ENCODE measurements at places on chromosomes 6 and 20. TPM values are rescaled to one million over a fixed set of nuclear protein-coding genes. Genes with fewer than 3 reads are reported as not detected.

The BEND6 gene
- total RNA-seq = 0.97 TPM

The CFAP61 gene
- 94.8 TPM for total RNA-seq

DNA sequence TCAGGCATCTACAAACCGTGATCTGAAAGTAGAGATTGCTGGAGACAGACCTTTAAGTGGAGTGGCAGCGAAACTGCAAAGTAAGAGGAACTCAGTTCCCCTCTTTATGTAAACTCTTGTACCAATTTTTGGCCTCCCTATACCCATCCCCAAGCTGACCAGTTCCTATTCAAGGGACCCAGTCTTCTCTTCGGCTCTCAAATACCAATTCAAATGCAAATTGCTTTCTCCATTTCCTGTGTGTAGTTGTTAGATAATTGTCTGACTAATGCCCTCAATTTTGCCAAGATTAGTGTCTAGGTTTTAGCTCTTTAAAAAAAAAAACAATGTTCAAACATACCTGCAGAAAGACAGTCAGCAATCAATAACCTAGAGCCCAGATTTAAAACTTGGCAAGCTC lies 150.9 kb downstream of the EYA4 start:
- no peak for DNase-seq

DNA sequence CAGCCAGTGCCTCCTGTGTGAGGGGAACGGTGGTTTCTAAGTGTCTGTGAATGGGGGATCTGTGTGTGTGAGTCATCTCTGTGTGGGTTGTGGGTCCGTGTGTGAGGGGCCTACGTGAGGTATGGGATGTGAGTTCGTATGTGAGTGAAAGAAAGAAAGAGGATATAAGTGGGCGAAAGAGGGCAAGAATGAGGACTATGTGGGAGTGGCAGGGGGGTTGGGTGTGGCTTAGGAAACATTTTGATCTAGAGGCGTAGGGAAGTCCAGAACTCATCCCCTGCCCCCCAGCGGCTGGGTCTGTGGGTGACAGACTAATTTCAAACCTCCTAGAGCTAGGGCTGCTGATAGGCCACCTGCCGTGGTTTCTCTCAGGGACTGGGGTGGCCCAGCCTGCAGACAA lies 35.5 kb downstream of the DHX35 start:
- no peak for DNase-seq

- DNase-seq = no peak
Observed at GRCh38 chr20:40992349-40993113, 36.1 kb upstream of the TOP1 start.

- DNase-seq = no peak
Observed at GRCh38 chr20:9928955-9929354, 90.1 kb upstream of the PAK5 start.

DNA sequence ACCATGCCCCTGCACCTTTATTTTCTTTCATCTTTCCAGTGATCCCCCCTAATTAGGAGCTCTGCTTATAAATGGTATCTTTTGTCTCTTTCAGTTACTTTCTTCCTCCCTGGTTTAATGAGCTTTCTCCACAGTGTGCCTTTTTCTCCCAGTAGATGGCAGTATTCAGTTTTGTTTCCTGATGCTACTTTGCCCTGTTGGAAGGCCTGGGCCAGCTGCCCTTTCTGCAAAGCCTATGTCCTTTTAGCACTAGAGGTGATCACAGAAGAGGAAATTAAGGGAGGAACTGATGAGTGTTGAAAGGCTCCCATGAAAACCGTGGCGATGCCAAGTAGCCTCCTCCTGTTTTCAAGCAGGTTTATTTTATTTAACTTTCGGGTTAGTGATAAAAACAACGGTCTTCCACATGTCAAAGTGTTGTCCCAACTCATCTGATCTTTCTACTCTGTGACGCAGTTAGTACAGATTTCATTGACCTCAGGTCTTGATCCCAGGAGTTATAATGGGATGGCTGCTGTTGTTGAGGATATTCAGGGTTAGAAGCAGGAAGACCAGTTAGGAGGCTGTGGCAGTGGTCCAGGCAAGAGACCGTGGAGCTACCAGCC lies 184.2 kb upstream of the BMP2 start:
- peak; percentile 13 for DNase-seq

DNA sequence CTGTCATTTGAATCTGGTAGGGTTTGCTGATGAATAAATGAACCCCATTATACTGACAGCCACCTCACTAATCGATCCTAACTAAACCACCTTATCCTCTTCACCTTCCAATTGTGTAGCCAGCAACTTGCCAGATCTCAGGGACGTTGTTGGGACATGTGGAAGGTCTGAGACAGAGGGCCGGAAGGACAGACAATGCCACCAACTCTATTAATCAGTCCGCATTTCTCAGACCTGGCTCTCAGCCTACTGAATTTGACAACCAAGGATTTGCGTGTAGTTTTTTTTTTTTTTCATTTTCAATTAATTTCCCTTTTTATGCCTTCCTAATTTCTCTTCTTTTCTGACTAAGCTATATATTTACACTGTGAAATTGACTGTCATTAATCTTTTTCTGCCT lies 122.5 kb downstream of the CARMIL1 start:
- DNase-seq = no peak

Data from gastrocnemius medialis (tissue), 4 donors.